Stimulated activated CD8-positive, alpha-beta memory T cell treated with anti-CD3 and anti-CD28 coated beads, Interleukin-2, amount 100 ng/mL, for 1 hour (primary cell): ENCODE measurements at places on chromosomes 16 and 17.

GRCh38 chr17:9332132-9332494 lies 243.5 kb downstream of the STX8 start:
- DNase-seq, result no peak

DNA sequence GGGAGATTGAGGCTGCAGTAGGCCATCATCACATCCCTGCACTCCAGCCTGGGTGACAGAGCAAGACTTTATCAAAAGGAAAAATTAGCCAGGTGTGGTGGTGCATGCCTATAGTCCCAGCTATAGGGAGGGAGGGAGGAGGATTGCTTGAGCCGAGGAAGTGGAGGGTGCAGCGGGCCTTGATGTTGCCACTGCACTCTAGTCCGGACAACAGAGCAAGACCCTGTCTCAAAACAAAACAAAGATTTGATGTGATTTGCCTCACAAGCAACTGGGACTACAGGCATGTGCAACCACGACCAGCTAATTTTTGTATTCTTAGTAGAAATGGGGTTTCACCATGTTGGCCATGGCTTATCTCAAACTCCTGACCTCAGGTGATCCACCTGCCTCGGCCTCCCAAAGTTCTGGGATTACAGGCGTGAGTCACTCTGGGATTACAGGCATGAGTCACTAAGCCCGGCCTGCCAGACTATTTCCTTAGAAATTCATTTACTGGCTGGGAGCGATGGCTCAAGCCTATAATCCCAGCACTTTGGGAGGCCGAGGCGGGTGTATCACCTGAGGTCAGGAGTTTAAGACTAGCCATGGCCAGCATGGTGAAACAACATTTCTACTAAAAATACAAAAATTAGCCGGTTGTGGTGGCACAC lies 11.5 kb downstream of the UBE2G1 start:
- no peak for DNase-seq

- no peak for DNase-seq
These were observed 1.6 kb upstream of the NUPR1 start for GRCh38 chr16:28540346-28540745.

DNA sequence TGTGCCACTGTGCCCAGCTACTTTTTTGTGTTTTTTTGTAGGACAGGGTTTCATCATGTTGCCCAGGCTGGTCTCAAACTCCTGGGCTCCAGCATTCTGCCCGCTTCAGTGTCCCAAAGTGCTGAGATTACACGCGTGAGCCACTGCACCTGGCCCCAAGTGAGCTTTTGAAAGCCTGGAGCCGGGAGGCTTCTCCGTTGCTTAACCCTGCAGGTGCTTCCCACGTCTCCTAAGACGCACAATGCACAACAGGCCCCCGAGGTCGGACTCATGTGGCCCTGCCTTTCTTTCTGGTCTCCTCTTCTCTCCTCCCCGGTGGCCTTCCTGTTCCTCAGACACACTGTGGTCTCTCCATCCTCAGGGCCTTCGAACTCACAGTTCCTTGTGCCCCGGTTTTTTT lies 12.5 kb downstream of the RABEP2 start:
- no peak for DNase-seq

DNA sequence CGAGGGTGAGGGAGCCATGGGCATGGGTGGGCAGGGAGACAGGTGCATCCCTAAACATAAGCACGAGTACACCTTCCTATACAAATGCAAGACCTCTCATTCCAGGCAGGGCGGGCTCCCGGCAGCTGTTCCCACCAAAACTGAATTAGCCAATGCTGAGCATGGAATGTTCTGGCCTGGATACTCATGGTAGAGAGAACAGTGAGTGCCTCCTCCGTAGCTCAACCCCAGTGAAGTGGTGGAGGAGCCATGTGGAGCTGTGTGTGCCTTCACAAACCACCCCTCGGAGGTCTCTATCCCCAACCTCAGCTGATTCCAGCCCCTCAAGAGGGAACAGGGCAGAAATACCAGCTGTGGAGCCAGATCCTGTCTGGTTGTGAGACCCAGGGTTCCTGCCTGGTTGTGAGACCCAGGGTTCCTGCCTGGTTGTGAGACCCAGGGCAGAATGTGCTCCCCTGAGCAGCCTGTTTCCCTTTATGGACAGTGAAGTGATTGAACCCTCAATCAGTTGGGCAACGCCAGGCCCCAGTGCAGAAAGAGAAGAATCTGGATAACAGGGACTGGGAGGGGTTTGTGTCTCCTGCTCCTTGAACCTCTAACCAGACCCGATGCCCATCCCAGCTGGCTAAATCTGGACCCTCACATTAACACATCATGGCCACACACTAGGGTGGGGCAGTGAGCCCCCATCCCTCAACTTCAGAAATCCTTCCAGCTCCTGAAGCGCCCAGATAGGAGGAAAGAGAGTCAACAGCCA lies 2.4 kb upstream of the CDH16 start:
- DNase-seq, result no peak

- DNase-seq, result no peak
These were observed 14.0 kb downstream of the SUPT6H start for GRCh38 chr17:28675980-28676379.

GRCh38 chr17:4998732-4999429 lies 1.1 kb downstream of the KIF1C start:
- no peak for DNase-seq

GRCh38 chr16:83967838-83968305 lies at the start of gene NECAB2:
Gene NECAB2, plus strand, starts transcription at chr16:83968244. Its CDS starts 405 bp downstream, at chr16:83968649.
- no peak for DNase-seq

DNA sequence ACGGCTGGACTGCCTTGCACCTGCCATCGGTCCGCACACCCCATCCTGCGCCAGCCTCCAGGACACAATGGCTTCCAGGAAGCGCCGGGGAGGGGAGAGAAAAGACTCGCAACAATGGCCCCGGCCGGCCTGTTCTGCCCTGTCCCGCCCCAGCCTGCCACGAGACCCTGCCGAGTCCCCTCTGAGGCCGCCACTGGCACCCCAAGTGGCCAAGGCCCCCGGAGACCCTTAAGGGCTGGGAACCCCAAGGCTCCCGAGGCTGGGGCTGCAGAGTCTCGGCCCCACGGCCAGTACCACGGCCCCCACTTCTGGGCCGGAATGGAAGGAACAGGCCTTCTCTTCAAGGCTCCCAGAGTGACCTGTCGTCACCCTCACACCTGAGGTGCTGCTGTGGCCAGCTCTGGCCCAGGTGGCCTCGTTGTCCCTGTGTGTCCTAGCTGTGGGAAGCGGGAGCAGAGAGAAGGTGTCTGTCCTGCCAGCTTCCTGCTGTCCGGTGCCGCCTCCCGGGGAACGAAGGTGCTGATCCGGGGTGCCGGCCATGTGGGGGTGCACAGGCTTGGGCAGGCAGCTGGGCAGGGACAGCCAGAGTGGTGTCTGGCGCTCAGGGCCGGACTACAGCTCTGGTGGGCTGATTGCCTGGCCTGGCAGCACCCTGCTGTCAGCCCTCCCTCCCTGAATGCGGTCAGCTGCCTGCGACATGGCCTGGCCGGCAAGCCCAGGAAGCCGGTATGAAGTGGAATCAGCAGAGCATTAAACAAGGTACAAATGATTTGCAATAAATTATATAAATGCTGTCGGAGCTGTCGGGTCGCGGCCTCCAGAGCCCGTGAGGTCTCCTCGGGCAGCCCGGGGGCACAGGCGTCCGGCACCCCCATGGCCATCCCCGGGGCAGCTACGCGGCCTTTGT lies 8.2 kb upstream of the CACNA1H start:
- DNase-seq, result no peak

GRCh38 chr16:86429663-86430062 lies 80.7 kb upstream of the FOXF1 start:
- no peak for DNase-seq

- no peak for DNase-seq
These were observed 36.2 kb downstream of the MPHOSPH6 start for GRCh38 chr16:82133798-82134197.

DNA sequence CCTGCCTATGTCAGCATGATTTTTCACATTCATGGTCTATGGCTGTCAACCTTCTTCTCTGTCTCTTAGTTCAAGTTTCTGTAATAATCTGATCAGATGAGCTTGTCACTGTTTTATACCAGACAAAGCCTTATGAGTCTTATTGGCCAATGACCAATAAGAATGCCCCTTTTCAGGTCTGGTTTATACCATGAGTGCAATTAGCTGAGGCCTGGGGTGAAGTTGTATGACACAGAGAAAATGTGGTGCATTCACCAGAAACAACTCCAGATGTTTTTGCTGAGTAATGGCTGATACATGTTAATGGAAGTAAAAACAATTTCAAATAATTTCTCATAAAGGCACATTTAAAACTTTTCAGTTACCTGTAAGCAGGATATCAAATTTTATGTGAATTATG lies 218.6 kb upstream of the CDH8 start:
- no peak for DNase-seq

GRCh38 chr17:78905116-78905515 lies 2.1 kb upstream of the CEP295NL start:
- no peak for DNase-seq

- DNase-seq, result no peak
These were observed 118.5 kb downstream of the C16orf78 start for GRCh38 chr16:49491771-49492761.

- no peak for DNase-seq
These were observed 84.2 kb downstream of the C17orf58 start for GRCh38 chr17:67912088-67912487.

DNA sequence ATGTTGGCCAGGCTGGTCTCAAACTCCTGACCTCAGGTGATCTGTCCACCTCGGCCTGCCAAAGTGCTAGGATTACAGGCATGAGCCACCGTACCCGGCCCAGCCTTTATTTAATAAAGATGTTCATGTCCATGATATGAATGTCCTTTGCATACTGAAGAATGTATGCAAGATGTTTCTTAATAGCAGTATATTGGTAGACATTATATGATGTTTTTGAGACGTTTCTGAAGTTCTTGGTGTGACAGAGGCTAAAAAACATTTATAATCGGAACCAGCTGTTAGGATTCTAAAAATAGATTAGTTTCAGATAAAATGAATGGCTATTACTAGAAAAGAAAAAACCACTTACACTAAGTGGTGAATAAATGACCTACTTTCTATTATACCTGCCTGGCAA lies 11.8 kb downstream of the PDZD9 start:
- DNase-seq, result no peak
